ENCODE measurements at places on chromosomes 2 and 18.

GRCh38 chr2:36338827-36339145, 16.8 kb upstream of the CRIM1 start:
- no peak for DNase-seq

GRCh38 chr2:172949522-172949921, 126.1 kb upstream of the MAP3K20 start:
- DNase-seq: no peak

DNA sequence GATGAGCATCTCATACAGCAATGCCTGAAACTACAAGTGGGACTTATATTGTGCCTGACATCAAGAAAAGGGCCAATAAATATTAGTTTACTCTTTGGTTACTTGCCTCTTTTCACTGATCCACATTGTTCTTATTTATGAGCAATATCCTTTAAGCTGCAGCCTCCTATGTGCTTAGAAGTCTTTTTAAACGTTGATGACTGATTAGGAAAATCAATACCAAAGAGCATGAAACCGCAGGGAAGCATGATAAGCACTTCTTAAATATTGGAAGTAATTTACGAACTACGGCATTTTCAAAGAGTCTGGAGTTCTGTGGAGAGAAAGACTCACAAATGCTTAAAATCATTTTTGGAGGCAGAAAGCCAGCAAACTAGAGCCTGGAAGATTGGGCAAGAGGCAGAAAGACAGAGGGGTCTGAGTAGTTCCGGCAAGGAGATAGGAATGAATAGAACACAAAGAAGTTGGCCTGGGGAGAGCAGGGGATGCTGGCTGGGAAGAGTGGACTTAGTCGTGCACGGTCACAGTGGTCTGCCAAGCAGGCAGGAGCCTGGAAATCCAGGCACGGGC, 122.6 kb upstream of the NOSTRIN start:
- DNase-seq: no peak

- no peak for DNase-seq
These were observed 16.3 kb downstream of the SLC19A3 start for GRCh38 chr2:227701556-227701955.

GRCh38 chr2:163255086-163255485, 416.5 kb upstream of the KCNH7 start:
- no peak for DNase-seq

DNA sequence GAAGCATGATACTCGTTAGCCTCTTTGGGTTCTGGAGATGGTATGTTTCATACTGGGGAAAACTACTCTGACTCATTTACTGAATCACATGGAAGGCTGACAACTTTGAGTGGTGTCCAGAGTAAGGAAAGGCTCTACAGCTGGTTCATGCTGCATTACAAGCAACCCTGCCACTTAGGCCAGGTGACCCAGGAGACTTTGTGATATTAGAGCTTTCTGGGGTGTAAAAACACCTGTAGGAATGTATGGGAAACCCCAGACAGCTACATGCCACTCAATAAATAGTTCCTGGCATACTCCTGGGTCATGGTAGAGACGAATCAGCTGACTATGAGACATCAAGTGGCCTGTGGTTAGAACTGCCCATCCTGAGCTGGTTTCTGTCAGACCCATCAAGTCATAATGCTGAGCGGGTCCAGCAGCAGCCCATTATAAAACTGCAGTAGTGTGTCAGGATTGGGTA, 21.3 kb upstream of the TCF7L1 start:
- no peak for DNase-seq

GRCh38 chr2:94871226-94872087, at the start of gene TEKT4:
Gene TEKT4, plus strand, starts transcription at chr2:94871430. Its CDS starts 150 bp downstream, at chr2:94871580.
- DNase-seq: no peak

DNA sequence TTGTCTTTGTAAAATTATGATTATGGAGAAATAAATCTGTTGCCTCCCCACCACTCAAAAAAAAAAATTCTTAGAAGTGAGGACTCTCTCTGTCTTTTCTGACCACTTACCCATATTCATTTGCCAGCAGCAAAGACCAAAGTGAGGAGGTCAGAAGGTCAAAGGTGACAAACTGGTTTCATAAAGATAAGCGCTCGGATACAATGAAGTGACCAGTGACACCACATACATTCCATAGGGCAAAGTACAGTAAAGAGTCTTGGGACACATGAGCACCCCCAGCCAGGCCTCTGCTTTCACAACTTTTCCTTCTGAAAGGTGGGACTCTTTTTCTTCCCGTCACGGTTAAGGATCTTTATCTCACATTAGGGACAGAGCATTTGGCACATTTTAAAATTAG, 75.9 kb upstream of the TCF4 start:
- DNase-seq: no peak

- no peak for DNase-seq
These were observed 9.7 kb downstream of the SNED1 start for GRCh38 chr2:241007880-241008710.

GRCh38 chr2:9472511-9472910, 1.8 kb upstream of the IAH1 start:
- DNase-seq: no peak

DNA sequence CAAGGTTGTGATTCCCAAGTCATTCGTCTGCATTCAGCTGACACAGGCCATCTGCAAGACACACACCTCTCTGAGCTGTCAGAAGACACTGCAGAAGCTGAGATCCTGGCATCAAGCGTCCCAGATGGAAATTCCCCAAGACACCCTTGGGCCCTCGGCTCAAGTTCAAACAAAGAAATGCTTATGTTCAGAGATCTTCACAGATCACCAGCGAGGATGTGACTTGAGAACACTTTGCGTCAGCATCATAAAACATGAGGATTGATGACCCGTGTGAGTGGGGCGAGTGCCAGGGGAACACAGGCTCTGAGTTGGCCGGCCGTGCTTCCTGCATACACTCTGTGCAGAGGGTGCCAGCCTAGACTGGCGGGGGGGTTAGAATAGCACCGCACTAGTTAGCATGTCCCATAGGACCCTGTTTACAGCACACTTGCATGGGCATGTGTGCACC, 36.8 kb downstream of the KCNIP3 start:
- DNase-seq: no peak

- DNase-seq: no peak
These were observed 13.2 kb downstream of the CEP76 start for GRCh38 chr18:12689256-12689850.

GRCh38 chr2:3197308-3197707, 180.3 kb downstream of the EIPR1 start:
- no peak for DNase-seq

DNA sequence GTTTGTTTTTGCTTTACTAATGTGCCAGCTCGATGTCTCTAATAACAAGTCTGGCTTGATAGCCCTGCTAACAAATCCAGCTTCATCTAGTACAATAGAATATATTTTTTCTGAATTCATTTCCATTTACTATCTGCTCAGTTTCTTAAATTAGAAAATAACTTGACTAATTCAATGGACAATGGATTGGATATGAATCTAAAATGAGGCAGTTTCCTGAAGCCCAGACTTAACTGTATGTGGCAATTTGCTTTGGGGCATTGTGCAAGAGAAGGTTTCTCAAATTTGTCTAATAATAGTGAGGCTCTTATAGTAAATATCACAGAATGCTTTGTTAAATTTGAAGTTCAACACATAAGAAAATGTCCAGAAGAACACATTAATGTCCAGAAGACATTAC, 25.8 kb downstream of the CALCRL start:
- no peak for DNase-seq

- no peak for DNase-seq
These were observed 86.4 kb upstream of the HK2 start for GRCh38 chr2:74747411-74748080.

DNA sequence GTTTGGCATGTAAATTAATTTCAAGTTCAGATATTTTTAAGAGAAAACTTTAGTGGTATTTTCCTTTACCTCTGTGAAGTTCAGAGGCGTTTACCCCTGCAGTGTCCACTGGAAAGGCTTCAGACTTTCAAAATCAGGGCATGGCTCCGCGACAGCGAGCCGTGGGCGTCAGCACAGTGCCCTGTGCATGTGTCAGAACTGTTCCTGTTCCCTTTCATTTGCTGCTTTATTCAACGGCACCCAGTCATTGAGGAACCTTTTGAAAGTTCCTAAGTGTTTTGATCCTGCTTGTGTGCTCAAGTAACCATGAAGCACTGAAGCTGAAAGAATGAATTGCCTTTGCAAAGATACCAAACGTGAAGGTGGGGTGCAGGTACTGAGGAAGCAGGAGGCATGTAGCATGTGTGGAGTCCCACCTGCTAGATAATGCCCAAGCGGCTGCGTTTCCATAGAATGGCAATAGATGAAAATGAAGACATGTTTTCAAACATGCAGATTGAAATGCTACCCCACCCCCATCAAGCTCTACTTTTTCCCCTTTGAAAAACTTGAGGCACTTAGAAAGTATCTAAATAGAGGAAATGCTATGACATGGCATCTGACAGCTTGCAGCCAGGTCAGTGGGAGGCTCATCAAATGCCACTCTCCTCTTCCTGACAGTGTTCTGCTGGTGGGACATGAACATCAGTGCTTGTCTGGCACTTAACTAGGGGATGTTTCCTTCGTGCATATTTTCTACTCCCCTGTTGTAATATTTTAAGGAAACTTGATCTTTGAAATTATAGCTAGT, 148.6 kb downstream of the ZNF236 start:
- DNase-seq: no peak

DNA sequence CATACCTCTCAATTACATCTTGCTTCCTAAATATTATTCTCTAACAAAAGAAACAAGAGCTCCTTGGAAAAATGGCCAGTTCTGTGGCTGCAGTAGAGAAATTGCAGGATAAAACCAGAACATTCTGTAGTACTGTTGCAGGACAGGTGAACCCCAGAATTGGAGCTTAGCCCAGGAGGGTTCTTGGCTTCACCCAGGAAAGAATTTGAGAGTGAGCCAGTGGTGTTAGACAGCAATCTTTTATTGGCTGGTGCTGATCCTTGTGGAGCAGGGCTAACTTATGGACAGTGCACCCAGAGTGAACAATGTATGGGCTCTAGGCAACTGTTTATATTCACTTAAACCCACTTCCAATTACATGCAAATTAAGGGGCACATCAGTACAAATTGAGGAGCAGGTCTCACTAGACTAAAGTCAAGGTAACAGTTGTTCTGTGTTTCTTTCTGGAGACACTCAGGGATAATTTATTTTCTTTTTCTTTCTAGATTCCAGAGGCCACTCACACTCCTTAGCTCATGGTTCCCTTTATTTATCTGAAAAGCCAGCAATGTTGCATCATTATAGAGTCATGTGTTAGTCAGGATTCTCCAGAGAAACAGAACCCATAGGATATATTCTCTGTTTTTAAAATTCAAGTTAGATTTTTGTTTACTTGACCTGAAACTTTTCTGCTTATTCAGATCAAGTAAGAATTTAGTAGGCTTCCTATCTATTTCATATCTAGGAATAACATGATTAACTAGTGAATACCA, 348.1 kb downstream of the CCDC85A start:
- DNase-seq: no peak

- DNase-seq: no peak
These were observed 1.7 kb downstream of the ACVR2A start for GRCh38 chr2:147846412-147847081.

GRCh38 chr2:55425431-55425831, 5.8 kb upstream of the CCDC88A start:
- DNase-seq: no peak

DNA sequence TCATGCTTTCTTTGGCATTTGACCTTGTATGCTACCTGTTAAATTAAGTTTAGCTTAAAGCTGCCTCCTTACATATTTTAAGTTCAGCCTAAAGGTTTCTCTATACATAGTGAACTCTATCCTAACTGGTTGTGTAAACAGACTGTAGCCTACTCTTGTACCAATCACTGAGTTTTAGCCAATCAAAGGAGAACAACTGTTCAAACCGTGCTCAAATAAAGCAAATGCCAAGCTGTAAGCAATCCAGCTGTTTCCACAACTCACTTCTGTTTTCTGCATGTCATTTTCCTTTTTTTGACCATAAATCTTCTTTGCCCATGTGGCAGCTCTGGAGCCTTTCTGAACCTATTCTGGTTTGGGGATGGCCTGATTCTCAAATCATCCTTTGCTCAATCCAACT, 1603.8 kb upstream of the ACVR2A start:
- no peak for DNase-seq

GRCh38 chr2:12060886-12061285, 314.5 kb downstream of the LPIN1 start:
- DNase-seq: no peak

- no peak for DNase-seq
These were observed 2.0 kb downstream of the SP9 start for GRCh38 chr2:174336501-174337336.

GRCh38 chr2:212816267-212816666, 277.7 kb upstream of the ERBB4 start:
- no peak for DNase-seq

DNA sequence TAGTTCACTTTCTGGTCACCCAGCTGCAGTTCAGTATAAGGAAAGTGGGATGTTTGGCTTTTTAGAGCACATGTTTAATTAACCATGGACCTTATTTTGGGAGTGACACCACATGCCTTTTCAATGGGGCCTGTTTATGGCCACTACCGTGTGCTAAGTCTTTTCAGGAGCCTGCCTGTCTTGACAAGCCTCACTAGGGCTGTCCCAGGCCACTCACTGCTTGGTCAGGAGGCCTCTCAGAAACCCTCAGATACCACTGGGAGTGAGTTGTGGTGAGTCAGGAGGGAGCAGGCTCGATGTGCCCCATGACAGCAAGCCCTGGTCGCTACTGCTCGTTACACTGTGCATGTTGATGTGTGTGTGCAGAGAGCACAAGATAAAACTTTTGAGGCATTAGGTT, 123.0 kb downstream of the MAP4K4 start:
- DNase-seq: no peak

GRCh38 chr2:62415019-62415431, 91.0 kb downstream of the TMEM17 start:
- no peak for DNase-seq

GRCh38 chr2:16682431-16683118, 16.9 kb upstream of the CYRIA start:
- DNase-seq: no peak

DNA sequence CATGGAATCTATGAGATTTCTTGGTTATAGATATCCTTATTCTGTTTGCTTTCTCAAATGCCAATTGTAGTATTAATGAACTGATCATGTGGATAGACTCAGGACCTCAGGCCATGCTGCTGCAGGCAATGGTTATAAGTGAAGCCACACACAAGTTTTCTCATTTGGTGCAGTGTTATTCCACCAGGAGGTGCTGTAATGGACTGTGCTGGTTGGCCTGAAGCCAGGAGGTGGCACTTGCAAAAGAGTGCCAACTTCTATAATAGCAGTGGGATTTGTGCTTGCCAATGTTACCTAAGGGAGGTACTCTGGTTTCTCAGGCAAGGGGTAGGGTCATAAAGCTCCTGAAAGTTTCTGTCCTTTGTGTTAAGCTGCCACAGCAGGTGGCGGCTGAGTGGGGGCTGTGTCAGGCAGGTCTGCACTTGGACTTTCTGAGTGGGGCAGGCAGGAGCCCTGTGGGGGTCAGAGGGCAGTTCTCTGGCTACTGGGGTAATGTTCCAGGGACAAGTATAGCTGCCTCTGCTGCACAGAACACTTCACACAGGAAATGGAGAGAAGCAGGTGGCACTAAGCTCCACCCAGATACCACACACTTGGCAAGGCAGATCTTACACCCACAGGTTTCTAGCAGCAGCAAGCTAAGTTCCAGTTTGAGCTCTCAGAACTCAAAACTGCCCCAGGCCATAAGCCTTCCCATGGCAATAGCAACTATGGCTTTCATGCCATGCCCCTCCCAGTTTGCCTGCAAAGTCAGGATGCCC, 352.6 kb upstream of the CWC22 start:
- DNase-seq: no peak

GRCh38 chr2:157822993-157823392, 53.1 kb downstream of the ACVR1 start:
- no peak for DNase-seq

- no peak for DNase-seq
These were observed 115.5 kb upstream of the SP3 start for GRCh38 chr2:174080672-174081121.

GRCh38 chr2:132979339-132980093, 309.5 kb upstream of the LYPD1 start:
- no peak for DNase-seq
